ENCODE measurements at places on chromosomes 2 and 18. TPM values are rescaled to one million over a fixed set of nuclear protein-coding genes. Genes with fewer than 3 reads are reported as not detected.

The GPR45 gene
- not detected for total RNA-seq

- DNase-seq = no peak
Measured at GRCh38 chr18:77597726-77598125, 348.1 kb downstream of the GALR1 start.

GRCh38 chr2:159939946-159940345 lies 122.5 kb downstream of the PLA2R1 start:
- DNase-seq = no peak

The RBMS1 gene
- 58.5 TPM for total RNA-seq

The SPDYA gene
- total RNA-seq = 0.30 TPM

DNA sequence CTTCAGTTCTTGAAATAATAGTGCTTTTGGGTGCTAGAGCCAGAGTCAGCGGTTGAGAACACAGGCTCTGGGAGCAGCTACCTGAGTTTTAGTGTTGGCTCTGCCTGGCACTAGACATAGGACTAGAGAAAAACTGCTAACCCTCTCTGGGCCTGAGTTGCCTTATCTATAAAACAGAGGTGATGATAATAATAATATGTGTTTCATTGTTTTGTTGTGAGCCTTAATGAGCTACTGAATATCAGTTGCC lies 391.7 kb downstream of the PTPRM start:
- DNase-seq = no peak

The DSEL gene
- 2.1 TPM for total RNA-seq

DNA sequence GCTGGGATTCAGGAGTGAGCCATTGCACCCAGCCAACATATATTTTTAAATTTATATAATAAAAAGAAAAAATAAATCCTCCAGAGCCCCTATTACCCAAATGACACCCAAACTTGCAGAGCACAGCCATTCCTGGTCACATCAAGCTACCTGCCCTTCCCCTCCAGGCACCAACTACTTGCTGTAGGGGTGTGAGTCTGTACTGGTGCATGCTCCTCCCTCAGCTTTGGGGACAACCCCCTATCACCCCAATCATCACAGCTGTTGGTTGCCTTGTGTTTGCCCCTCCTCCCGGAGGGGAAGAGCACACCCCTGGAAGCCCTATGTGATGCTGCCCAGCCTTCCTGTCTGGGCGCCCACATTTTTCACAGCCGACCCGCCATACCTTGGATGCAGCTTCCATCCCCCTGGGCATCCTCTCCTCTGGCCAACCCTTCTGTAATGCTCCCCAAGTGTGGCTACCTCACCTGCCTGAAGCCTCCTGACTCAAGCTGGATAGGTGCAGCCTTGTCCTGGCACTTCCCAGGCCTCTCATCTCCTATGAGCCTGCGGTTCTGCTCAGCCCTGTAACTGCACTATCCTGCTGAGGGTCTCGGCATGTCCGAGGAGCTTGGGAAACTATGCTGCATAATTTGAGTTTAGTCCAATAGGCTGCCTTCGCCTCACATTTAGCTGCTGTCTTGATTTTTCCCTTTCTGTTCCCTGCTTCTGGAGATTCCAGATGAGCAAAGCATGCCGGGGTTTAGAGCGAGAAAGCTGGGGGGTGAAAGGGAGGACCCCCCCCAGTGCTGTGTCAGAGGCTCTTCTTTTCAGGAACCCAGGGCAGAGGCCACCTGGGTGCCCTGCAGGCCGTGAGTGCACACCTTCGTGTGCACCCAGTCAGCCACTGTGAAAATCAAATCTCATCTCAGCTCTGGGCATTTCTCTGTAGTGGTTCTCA lies 27.2 kb downstream of the CHST10 start:
- DNase-seq = no peak

- DNase-seq = no peak
Measured at GRCh38 chr2:235638541-235639427, 144.9 kb downstream of the AGAP1 start.

DNA sequence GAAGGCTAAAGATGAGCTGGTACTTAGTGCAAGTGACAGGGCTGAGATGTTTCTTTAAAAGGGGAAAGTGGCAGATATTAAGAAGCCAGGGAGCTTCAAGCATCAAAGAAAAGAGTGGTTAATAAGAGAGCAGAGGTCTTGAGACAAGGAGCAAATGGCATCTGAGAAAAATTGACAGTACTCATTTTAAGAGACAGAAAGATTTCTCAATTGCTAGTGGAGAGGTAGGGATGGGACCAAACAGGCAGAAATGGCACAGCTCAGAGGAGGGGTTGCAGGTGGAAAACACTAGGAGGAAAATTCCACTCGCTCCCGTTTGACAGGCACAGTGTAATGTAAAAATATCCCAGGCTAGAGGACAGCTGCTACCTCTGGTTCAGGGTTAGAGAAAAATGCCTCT lies 593.4 kb upstream of the LRATD1 start:
- no peak for DNase-seq

The GALNT14 gene
- not detected for total RNA-seq

DNA sequence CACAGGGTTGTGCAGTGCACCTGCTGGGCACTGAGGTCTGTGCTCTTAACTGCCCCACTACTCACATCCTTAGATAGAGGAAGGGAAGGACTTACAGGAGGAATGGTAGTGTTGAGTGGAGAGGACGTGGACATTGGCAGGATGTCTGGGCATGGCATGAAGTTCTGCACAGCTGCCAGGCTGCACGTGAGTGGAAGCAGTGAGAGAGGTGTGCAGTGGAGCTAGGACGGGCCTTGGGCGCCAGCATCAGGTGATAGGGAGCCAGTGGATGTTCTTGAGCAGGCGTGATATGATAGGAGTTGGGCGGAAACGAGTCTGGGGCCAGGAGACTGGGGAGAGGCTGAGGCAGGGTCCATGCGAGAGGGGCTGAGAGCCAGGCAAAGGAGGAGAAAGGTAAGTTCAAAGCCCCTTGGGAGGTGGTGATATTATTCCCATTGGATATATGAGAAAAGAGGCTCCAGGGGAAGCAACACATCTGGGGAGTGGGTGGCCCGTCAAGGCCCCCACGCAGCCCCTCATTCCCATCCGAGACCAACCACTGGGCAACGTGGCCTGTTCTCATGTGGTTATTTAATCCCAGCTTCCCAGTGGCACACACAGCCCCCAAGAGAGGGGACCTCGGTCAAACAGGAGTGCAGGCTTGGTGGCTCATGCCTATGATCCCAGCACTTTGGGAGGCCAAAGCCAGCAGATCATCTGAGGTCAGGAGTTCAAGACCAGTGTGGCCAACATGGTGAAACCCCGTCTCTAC lies 45.7 kb upstream of the SNED1 start:
- peak; percentile 52 for DNase-seq

DNA sequence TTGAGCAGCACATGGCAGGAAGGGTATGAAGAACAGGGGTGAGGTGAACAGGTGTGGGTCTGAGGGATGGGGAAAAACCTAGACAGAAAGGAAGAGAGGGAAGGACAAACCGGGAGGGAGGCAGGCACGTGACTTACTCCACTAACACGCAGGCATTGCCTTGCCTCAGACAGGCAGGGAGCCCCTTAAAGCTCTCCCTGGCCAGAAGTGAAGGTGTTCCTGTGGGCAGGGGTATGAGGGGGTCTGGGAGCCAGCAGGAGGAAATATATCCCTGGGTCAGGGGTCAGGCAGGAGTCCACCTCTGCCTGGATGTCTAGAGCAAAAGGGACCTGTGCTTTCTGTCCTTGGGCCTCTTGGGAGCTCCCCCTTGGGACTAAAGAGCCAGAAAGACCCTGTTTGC lies 135.3 kb upstream of the EPAS1 start:
- no peak for DNase-seq

DNA sequence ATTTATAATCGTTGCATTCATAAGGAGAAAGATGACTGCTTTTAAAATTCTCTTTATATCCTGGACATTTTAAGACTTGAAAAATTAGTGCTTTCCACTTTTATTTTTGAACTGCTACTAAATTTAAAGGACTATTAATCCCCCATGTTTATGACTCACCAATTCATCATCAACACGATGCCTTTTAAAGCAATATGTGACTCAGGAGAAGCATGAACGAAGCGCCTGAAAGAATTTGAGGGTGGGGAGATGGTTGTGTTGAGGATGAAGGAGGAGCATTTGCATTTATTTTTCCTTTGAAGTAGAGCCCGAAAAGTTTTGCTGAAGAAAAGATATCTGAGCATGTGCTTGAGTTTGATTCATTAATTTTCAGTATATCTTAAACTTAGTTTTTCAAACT lies 192.2 kb upstream of the LRRTM1 start:
- no peak for DNase-seq

DNA sequence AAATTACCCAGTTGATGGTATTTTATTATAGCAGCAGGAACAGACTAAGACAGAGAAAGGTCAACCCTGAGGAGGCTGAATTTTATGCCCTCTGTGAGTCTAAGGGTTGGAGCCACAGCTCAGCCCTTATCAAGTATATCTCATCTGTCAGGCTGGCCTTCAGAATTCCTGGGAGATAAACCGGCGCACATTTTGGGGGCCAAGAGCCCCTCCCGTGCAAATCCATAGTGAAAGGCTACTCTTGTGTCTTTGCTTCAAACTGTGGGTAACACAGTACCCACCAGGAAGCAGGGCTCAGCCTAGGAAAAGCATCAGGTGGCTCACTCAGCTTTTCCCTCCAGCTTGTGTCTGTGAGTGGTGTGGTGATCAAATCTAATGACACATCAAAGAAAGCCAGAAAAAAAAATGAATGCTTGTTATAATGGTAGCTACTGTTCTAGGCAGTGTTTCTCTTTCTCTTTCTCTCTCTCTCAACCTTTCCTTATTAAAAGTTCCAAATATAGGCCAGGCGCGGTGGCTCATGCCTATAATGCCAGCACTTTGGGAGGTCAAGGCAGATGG lies 25.0 kb upstream of the ASXL2 start:
- DNase-seq = no peak

DNA sequence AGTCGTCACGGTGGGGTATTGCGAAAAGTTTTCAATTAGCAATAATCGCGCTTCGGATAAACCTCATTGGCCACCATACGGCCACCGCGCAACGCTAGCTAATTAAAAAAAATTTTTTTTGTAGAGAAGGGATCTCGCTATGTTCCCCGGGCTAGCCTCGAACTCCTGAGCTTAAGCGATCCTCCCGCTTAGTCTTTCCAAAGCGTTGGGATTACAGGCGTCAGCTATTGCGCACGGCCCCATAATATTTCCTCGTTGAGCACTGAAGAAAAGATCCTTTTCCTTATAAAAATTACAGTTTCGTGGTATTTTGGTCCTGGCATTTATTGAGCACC lies 759 bp upstream of the ACTR1B start:
- no peak for DNase-seq

The BCL2 gene
- 12.9 TPM for total RNA-seq

The ALPG gene
- not detected for total RNA-seq

DNA sequence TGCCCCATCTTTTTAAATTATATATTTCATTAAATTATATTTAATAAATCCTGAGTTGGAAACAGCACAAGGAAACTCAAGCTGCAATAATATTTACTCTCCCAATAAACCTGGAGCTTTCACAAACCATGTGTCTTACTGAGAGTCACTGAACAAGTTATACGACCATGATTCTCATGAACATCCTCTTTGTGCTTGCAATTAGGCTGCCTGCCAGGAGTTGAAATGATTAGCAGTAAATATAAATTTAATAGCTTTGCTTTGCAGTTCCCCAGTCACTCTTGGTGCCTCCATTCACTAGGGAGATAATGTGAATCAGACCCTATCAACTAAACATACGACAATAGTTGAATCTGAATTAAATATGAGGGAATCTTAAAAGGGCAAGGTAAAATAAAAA lies 905.1 kb downstream of the NRXN1 start:
- no peak for DNase-seq

DNA sequence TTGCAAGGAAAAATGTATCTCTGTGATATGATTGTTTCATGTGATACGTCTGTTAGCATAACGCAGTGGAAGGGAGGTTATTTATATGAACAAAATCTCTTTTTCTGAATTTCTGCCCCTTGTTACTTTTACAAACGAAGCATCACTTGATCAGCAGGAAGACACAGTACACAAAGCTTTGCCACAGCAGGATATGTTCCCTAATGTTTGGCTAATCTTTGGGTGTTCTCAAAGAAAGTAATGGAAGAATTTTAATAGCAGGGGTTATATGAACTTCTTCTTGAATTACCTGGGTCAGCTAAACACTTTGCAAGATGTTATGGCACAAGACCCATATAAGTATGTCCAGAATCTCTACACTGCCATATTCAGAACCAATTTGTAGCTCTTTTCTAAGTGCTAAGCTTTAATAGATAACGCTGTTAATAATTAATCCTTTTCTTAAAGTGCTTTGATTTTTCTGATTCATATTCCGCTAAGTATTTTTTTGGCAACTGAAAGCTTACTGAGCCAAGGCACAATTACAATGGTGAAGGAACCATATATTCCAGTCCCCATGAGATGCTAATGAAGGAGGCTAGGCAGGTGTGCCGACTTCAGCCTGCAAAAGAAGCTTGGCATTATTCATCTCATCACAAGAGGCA lies 33.2 kb upstream of the TRIB2 start:
- no peak for DNase-seq

The GAREM2 gene
- total RNA-seq = 2.3 TPM

The TMEM17 gene
- 2.1 TPM for total RNA-seq

DNA sequence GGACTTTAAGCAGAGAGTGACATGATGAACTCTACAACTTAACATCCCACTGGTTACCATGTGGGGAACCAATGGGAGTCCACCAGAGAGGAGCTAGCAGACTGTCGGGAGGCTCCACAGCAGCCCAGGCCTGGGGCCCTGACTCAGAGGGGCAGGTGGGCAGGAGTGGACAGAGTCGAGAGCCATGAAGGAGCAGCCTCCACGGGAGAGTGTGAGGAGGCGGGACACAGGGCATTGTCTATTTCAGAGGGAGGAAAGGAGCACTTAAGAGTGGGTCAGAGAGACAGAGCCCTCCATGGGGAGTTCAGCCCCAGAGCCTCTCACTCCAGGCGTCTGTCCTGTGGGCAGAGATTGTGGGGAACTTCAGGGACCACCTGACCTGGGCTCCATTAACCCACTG lies 118.7 kb downstream of the CYP26B1 start:
- DNase-seq = no peak

The NEB gene
- total RNA-seq = 0.32 TPM

GRCh38 chr18:2395427-2396161 lies 175.7 kb downstream of the METTL4 start:
- DNase-seq = no peak

- no peak for DNase-seq
Measured at GRCh38 chr2:62379566-62379965, 126.4 kb downstream of the TMEM17 start.

Measured in heart right ventricle (tissue), 16 donors.